ENCODE measurements at places on chromosomes 2 and 18.

DNA sequence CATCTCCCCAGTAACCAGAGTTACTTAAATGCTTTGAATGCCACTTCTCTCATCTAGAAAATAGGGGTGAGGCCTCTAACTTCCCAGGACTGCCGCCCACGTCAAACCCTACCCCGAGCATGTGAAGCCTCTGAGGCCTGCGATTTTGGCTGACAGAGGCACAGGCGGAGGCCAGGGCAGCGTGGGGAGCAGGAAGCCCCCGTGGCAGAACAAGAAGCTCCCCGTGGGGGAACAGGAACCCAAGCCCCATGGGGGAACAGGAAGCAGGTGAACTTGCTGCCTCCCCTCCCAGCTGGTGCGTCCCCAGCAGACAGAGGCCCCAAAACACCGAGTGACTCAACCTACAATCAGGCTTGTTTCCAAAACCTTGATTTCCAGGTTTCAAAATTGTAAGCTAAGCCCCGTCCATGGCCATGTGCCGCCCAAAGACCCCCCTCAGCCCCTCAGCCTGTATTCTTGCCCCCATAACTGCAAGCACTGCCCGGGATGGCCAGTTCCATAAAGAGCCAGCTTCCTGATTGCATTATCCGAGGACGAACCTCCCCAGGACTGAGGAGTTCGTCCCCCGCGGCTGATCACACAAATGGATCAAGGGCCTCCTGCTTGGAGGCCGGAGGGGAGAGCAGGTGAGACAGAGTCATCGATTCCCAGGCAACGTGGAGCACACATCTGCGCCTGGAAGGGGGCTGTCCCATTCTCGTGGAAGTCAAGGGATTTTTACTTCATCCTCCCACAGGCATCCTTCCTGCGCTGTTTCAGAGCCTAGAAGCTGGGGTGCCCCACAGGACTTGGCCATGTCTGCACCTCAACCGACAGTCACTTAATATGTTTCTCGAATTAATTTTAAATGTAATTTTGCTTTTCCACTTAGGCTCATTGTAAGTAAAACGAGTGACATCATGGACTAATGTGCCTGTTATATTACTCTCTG lies 36.3 kb upstream of the CTDP1 start:
- DNase-seq, result no peak

- DNase-seq, result no peak
Observed at GRCh38 chr2:83572400-83572799, 886.7 kb downstream of the SUCLG1 start.

DNA sequence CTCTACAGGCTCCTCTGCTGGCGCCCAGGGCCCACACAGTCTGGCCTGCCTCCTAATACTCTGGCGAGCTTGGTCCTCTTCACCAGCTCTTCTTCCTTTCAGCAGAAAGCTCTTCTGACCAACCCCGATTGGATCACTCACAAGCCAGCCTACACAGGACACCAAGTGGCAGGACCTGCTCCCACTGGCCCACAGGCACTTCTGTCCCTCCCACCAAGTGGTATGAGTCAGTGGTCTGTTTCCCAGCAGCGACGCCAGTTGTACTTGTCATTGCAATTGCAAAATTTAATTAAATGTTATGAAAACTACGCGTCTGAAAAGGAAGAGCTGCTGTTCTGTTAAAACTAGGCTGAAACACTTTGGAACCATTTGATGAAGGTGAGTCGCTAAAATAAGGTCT lies 46.7 kb downstream of the NDUFA10 start:
- no peak for DNase-seq

- no peak for DNase-seq
Observed at GRCh38 chr18:37403100-37403781, 162.4 kb downstream of the CELF4 start.

DNA sequence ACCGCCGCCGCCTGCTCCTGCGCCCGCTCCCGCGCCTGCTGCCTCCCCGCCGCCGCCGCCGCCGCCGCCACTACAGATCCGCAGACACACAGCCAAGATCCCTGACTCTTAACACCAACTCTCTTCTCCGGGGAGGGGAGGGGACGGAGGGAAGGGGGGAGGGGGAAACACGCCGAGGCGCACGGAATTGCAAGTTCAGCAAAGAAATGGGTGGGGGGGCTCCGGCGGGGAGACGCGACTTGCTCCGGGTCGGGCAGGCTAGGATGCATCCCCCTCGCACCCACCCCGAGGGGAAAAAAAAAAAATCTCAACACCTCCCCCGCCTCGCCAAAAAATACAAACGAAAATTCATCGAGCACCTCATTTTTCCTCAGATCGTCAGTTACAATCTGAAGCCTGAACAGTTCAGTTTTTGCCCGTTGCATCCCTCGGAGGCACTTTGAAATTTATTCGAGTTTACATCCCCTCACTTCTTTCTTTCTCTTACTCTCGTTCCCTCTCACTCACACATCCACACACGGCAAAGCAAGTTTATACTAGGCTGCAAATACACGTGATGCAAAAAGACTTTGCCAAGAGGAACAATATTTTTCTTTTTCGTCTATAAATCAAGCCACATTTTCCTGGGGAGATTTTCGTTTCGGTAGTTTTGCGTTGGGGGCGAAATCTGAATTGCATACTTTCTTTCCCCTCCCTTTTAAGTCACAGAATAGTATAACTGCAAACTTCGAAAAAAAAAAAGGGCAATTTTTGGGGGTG lies at the start of gene TCF4:
TSS of gene TCF4 (minus strand) at position 82 of the 759 bp plus-strand sequence. CDS start 1,076 bp downstream, outside the sequence.
- DNase-seq, result no peak

GRCh38 chr2:112821142-112821541 lies 15.4 kb downstream of the IL1B start:
- no peak for DNase-seq

- no peak for DNase-seq
Observed at GRCh38 chr2:164066095-164066494, 330.3 kb upstream of the FIGN start.

- no peak for DNase-seq
Observed at GRCh38 chr2:27170581-27171337, 22.0 kb downstream of the TCF23 start.

DNA sequence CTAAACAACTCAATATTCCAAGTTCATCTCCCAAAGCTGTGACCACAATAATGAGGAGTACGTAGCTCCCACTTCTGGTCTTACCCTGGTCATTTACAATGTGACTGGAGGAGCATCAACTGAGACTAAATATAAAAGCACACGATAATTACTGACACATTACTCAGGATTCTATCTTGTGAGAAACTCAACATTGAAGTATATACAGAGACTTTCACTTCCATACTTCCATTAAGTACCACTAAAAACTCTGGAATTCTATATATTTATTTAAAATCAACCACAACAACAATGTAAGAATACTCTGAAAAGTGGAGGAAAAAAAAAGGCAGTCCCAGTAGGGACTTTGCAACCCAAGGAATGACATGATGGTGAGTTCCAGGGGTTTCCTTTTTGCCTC lies 61.4 kb downstream of the XDH start:
- no peak for DNase-seq

GRCh38 chr2:161552015-161552414 lies 72.2 kb upstream of the SLC4A10 start:
- no peak for DNase-seq

- DNase-seq, result peak; percentile 52
Observed at GRCh38 chr2:12303181-12304030, 413.3 kb upstream of the TRIB2 start.

GRCh38 chr18:44909191-44909719 lies 228.6 kb downstream of the SETBP1 start:
- no peak for DNase-seq

DNA sequence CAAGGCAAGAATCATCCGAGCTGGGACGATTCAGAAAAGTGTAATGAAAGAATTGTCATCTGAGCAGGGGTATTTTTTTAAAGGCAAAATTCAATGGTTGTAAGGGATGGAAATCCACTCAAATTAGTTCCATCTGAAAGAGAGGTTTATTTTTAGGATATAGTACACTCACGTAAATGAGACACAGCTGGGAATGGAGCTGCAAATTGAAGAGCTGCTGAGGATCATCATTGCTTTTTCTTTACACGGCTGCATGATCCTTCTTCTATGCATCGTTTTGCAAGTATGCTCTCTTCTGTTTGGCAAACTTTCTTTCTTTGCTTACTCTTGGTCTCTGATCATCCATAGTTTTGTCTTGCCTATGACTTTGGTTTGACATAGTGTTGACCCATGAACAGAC lies 27.4 kb upstream of the CUL3 start:
- DNase-seq, result no peak

- peak; percentile 7 for DNase-seq
Observed at GRCh38 chr2:147482111-147482895, 362.5 kb upstream of the ACVR2A start.

DNA sequence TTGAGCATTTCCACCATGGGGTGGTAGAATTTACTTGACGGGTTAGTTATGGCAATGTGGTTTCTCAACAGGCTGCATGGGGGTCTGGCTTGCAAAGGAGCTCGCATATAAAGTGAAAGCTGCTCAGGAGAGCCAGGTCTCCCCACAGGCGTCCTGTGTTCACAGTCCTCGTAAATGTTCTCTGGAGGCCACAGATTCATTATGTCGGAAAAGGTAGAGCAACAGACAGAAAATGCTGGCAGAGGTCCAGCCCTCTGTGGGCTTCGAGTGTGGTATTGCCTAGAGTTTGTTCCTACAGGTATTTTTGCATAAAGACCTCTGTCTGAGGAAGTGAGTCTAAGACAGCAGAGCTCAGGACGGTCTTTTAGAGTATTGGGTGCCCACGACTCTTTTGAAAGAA lies 96.4 kb downstream of the CDCA7 start:
- DNase-seq, result no peak

- DNase-seq, result no peak
Observed at GRCh38 chr18:2723207-2723606, 67.7 kb downstream of the SMCHD1 start.

DNA sequence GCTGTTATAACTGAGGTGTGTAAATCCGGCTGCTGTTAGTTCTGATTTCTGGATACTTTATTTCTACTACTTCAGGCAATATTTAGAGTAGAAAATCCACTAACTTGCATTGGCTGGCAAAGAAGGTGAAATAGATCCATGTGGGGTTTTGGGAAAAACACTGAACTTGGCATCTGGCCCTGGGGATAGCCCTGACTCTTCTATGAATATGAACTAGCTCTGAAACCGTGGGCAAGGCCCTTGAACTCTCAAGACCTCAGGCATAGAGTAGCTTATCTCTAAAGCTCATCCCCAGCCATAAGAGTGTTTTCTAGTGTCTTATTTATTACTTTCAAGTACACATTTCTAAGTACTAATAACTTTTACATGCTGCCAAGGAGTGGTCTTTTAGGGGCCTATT lies 25.8 kb downstream of the PARD3B start:
- no peak for DNase-seq

GRCh38 chr2:229179628-229180027 lies 91.5 kb downstream of the PID1 start:
- no peak for DNase-seq

- DNase-seq, result no peak
Observed at GRCh38 chr18:9359796-9360195, 25.2 kb downstream of the TWSG1 start.

DNA sequence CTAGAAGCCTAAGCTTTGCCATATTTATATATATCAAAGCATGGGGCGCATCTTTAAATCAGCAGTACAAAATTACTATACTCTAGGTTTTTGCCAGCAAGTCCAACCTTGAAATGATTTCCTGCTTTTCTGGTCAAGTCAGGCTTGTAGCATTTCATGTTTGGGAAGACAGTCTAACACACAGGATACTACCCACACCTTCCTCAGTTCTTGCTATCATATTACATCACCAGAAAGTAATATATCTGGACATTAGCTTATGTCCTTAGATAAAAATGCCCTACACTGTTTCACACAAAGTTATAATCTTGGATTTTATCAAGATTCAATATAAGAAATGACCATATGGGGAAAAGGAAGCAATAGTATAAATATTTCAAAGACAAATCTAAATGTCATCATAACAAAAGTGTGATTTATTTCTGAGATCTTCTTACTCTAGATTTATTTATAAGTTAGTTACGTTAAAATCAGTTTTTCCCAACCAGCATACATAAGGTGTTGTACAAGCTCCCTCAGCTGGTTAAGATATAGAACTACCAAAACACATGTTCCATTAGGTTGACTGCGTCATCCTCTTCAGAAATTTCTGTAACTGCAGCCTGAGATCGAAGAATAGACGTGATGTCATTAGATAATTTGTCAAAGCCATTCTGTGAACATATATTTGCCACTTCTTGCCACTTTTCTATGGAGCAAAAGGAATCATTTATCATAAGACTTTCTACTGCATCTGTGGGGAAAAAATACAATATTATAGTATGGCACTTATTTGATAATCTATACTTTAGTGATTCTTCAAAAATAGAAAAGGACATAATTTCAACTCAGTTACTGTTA lies 56.6 kb downstream of the CLHC1 start:
- DNase-seq, result peak; percentile 86

GRCh38 chr18:49225160-49225559 lies 235.3 kb downstream of the DYM start:
- no peak for DNase-seq

- no peak for DNase-seq
Observed at GRCh38 chr2:49288113-49288705, 133.9 kb upstream of the FSHR start.

DNA sequence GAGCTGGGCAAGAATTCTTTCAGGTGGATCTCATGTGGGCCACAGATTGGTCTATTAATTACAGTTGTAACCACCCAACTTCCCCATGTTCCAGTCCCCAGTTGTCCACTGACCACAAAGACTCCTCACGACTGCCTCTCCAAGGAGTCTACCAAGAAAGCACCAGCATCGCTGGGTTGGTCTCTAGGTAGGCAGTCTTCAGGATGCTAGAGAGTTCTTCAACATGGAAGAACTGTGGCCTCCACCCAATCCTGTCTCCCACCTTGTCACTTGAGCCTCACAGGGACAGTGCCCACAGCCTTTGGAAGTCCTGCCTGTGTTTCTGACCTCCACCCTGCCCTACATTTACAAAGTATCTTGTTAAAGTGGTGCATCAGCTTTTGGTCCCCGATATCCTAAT lies 184.7 kb upstream of the FN1 start:
- no peak for DNase-seq

DNA sequence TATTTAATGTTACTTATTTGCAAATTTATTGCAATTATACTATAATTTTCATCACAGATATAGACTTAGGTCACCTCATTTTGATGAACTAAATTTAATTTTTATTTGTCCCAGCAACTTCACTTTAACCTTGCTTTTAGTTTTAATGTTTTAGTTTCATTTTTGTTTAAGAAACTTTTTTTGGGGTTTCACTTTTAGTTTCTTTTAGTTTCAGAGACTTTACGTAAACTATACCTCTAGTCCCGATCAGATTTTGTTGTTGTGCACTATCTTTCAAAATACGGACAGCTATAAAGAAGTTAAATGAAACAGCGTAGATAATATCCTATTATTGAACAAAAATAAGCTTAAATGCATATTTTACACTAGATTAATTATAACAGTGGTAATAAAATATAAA lies 460.5 kb downstream of the ERBB4 start:
- no peak for DNase-seq

All from SW480 (cell line).